Gastrocnemius medialis (tissue), 4 donors: ENCODE measurements at places on chromosomes 6 and 20.

- no peak for DNase-seq
Observed at GRCh38 chr20:47120346-47120936, 225.8 kb downstream of the EYA2 start.

- no peak for DNase-seq
Observed at GRCh38 chr20:21209668-21210067, 83.8 kb downstream of the KIZ start.

DNA sequence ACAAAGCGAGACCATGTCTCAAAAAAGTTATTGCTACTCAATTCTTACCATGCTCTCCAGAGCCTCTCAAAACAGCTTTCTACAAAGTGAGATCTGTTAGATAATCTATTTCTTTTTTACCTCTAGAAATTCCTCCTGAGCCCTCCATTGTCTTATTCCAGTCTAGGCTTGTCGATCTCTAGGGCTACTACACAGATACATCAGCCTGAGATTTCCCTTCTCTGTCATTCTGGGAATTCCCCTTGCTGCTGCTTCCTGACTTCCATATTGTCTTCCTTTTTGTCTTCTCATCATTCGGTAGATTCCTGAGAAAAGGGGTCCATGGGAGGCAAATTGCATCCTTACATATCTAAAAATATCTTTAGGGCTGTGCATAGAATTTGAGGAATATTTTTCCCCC, 75.6 kb upstream of the GNRH2 start:
- DNase-seq, result no peak

- no peak for DNase-seq
Observed at GRCh38 chr20:16048876-16049275, 524.4 kb downstream of the KIF16B start.

GRCh38 chr6:3869284-3869631, 20.1 kb downstream of the FAM50B start:
- no peak for DNase-seq

DNA sequence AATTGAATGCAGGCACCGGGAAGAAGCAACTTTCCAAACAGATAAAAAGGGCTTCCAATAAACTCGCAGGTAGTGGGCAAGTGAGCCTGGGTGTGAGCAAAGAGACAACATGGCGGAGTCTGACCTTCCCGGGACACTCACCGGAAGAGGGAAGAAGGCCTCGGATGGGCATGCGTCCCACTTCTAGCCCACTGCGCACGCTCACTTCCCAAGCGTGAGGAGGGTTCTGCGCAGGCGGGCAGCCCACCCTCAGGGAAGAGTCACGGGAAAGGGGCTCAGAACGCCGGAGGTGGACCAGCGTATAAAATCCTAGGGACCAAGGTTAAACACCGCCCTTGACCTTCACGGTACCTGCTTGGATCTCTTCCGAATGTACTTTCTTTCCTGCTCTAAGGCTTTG, 95.5 kb upstream of the AFDN start:
- DNase-seq, result no peak

GRCh38 chr6:34174846-34175399, 29.0 kb upstream of the GRM4 start:
- no peak for DNase-seq

DNA sequence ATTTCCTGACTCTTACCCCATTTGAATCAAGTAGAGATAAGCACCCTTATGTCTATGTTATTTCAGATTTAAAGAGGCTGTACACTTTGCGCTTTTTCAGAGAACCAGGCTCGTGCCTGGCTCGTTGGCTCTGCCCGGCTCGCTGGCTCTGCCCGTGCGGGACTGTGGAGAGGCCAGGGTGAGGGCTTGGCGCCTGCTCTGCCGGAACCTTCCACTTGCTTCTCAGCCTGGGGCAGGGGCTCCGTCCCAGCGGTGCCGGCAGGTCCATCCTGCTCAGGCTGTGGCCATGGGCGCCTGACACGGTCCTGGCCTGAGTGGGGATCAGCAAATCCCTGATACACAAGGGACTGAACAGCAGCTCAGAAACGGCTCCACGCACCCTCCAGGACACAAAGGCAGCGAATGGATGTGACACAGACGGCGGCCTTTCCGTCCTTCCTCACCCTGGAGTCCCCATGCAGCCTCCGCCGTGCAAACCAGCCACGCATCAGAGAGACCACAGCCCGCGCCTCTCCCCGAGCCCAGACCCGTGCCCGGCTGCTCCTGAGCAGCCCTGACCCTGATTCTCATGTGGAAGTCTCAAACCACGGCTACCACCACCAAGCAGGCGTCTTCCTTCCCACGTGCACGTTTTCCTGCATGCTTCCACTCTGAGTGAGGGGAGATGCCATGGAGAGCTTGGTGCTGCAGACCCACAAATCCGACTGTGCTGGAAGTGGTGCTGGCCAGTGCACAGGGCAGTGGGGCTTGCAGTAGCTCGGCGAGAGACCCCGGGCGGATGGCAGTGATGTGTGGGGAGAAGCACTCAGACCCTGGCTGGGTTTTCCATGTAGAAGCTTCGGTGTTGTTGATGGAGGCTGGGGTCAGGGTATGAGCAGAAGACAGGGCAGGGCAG, 233.9 kb downstream of the ERMARD start:
- DNase-seq, result no peak

DNA sequence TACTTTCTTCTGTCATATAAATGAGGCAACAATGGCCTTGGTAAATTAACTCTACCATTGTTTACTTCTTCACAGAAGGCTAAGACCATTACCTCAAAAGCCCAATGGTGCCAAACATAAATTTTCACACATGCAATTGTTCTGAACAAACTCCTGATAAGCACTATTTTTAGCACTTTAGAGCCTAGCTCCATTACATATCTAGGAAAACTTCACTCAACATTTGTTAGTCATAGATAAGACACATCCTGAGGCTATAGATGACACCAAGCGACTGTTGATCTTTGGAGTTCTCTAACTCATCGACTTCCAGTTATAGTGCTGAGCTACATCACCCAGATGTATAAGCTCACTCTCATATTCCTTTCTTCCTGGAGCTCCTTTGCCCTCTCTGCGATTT, 245.9 kb downstream of the EYS start:
- no peak for DNase-seq

DNA sequence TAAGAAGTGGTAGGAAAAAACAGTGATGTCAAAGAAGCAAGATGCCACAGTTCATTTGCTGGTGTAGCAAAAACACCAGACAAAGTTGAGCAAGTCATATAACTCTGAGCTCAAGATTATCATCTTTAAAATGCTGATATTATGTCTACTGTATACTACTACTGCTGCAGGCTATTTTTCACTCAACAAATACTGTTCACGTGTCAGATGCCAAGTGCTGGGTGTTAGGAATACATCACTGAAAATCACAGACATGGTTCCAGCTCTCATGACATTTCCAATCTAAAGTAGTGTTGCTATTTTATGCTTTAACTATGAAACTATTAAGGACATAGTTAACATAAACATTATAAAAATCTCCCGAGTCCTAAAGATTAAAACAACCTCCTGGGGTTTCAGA, 163.0 kb downstream of the NKAIN2 start:
- DNase-seq, result no peak

- no peak for DNase-seq
Observed at GRCh38 chr20:16405254-16405653, 168.0 kb downstream of the KIF16B start.

- DNase-seq, result no peak
Observed at GRCh38 chr6:35489995-35490791, 6.7 kb downstream of the TEAD3 start.

GRCh38 chr6:136695412-136695811, 96.9 kb downstream of the MAP3K5 start:
- DNase-seq, result no peak

DNA sequence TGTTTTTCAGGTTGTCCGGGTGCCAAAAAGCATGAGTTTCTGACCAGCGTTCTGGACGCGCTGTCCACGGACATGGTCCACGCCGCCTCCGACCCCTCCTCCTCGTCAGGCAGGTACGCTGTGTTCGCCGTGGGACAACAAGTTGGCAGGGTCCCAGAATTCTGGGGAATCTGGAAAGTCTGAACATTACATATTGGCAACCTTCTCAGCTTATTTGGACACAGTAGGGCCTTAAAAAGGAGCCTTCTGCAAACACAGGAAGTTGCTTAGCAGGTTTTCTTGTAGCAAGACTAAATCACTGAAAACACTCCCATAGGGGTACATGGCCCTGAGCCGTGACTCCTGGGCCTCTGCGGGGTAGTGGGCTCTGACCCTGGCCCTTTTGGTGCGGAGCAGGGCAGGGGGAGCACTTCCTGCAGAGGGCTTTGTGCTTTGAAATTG, 209.7 kb downstream of the SMOC2 start:
- no peak for DNase-seq

DNA sequence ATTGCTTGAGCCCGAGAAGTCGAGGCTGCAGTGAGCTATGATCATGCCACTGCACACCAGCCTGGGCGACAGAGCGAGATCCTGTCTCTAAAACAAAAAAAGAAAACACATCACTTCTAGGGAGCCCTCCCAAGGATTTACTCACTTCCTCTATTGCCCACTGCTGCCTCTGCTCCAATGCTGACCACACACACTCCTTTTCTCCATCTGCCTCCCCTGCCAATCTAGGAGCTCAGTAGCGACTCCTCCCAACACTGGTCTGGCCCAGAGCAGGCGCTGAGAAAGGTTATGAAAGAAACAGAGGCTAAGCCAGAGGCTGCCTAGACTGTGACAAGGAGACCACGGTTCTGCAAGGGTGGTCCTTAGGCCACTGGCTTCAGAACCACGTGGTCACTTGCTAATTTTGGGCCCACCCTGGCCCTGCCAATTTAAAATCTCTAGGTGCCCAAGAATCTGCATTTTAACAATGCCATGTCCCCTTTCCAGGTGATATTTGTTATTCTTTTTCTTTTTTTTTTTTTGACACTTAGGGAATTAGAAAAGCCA, 1.3 kb upstream of the E2F1 start:
- no peak for DNase-seq

DNA sequence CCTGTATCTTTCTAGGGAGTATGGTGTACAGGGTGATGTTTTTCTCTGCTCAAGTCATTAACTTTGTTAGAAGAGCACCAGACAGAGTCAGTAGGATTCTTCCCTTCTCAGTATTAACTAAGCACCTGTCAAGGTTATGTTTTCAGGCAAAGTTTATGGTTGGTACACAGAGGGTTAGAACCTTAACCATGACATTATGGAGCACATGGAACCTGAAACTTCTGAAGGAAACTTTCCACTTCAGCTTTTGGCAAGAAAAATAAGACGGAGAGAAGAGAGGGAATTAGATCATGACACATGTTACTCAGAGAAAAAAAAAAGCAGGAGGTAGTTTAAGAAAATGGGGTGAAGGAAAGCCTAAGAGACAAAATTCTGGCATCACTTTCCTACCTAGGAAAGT, 112.9 kb upstream of the PDE7B start:
- no peak for DNase-seq

- no peak for DNase-seq
Observed at GRCh38 chr6:118720125-118720473, 68.7 kb upstream of the CEP85L start.

DNA sequence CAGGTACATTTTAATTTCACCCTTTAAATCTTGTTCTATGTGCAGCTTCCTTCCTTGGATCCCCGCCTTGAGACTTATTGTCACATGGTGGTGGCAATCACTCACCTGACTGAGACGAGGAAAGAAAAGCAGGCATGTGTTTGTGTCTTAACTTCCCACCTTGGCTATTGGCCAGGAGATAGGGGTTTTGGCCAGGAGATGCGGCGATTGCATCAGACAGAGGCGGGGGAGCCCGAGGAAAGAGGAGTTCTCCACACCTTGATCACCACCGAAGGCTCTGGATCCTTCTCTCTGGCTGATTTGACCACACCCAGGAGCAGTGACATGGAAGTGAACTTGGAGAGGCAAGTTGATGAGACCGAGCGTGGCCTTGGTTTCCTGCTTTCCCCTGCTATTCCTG, 49.7 kb upstream of the EYA2 start:
- DNase-seq, result no peak

DNA sequence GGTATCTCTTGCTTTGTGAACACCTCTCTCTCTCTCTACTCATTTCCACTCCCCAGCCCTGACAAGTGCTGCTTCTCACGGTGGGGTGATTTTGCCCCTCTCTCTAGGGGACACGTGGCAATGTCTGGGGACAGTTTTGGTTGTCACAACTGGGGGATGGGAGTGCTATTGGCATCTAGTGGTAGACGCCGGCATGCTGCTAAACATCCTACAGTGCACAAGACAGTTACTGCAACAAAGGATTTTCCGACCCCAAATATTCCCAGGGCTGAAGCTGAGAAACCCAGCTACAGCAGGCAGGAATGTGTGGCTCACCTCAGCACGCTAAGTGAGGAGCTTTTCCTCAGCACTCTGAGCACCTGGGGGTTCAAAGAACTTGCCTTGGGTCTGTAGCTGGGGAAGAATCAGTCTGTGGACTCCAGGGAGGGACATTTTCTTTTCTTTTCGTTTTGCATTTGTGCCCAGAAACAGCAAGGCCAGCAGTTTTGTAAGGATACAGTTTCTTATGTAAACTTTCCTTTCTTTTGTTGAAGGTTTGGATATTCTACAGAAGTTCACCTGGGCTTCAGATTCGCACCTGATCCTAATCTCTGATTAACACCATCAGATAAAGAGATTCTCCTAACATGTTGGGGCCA, 246.9 kb upstream of the ZFP64 start:
- no peak for DNase-seq

DNA sequence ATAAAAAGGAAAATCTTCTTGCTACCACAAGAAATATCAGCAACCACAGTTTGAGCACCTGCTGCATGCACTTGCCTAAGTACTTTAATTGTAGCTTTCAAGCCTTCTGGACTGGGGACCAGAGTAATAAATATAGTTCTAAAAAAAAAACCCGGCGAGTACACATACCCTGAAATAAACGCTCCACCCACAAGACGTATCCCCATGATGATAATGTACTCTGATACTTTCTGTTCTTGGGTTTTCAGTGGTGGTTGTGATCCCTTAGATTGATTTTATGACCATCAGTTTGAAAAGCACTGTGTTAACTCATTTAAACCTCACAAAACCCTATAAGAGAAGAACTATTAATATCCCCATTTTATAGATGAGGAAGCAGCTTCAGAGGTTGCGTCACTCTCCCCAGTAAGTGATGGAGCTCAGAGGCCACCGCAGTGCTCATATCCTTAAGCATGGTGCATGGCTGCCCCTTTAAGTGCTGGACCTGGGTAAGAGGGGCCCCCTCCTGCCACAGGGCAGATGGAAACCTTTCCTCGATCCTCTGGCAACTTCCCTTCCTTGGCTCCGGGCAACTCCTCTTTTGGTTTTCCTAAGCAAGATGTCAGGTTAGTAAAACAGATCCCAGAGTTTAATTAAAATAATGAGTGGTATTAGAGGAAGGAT, 67.3 kb downstream of the KCNB1 start:
- no peak for DNase-seq

GRCh38 chr6:159013229-159013628, 13.2 kb upstream of the RSPH3 start:
- DNase-seq, result no peak

GRCh38 chr6:85469276-85470022, 19.6 kb downstream of the NT5E start:
- DNase-seq, result no peak

GRCh38 chr6:26311385-26312095, 53.5 kb upstream of the BTN3A2 start:
- DNase-seq, result peak; percentile 33

DNA sequence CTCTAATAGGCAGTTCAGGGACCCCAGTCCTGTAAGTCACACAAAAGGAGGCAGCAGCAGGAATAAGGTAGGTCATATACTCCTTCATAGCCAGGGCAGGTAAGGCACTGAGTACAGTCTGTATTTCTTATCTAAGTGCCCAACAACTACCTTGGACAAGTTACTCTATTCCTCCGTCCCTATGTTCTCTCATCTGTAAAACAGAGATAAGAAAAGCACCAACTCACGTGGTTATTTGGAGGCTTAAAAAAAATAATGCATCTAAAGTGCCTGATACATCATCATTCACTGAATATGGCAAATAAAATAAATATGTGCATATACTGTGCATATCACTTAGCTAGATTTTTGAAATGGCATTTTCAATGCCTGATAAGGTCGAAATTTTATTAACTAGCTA, 298.1 kb upstream of the CDYL start:
- DNase-seq, result no peak
